ENCODE measurements at places on chromosomes 1 and 21.

GRCh38 chr21:15729346-15729673 is 472 bp upstream of the USP25 start:
- DNase-seq = no peak

DNA sequence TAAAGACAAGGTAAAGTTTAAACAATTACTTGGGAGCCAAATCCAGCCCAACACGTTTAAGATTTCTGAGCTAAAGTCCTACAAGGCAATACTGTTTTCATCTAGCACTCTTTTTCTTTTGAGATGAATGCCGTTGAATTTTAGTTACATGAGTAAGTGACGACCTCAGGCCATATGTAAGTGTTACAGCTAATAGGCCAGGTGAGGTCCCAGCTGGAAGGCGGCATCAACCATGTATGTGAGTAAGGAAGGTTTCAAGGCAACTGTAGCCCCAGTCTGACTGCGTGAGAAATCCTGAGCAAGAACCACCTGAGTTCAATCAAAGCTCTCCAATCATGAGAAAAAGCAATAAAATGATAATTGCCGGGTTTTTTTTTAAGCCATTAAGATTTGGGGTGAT is 41.5 kb upstream of the EGLN1 start:
- no peak for DNase-seq

DNA sequence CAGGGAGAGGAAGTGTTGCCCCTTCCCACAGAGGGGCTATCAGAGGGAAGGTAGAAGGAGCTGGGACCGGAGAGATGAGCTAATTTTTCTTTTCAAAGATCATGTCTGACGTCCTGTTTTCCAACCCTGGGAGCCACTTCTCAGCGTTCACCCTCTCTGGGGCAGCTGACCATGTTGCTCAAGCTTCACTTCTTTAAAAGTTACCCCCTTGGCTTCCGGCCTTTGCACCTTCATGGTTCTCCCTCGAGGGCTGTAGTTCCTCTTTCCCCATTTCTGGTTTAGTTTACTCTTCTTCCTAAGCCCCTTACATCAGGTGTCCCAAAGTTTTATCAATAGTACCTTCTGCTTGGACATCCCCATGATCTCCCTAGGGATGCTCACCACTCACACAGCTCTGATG is 23.8 kb upstream of the CSF1 start:
- no peak for DNase-seq

DNA sequence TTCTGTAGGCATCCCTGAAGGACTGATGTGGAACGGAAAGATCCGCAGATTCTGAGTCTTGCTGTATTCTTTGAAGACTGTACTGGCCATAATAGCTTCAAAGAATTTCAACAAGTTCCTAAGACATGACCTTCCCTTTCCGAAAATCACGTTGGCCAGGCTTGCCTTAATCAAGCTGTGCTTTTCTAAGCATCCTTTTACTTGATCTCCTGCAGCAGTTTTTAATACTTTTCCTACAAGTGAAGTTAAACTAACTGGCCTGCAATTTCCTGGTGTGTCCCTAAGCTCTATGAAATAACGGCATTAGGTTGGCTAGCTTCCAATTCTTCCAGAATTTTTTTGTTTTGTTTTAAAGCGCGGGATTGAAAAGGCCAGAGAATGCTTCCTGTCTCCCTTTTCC is 40.3 kb downstream of the SPAG17 start:
- DNase-seq = no peak

DNA sequence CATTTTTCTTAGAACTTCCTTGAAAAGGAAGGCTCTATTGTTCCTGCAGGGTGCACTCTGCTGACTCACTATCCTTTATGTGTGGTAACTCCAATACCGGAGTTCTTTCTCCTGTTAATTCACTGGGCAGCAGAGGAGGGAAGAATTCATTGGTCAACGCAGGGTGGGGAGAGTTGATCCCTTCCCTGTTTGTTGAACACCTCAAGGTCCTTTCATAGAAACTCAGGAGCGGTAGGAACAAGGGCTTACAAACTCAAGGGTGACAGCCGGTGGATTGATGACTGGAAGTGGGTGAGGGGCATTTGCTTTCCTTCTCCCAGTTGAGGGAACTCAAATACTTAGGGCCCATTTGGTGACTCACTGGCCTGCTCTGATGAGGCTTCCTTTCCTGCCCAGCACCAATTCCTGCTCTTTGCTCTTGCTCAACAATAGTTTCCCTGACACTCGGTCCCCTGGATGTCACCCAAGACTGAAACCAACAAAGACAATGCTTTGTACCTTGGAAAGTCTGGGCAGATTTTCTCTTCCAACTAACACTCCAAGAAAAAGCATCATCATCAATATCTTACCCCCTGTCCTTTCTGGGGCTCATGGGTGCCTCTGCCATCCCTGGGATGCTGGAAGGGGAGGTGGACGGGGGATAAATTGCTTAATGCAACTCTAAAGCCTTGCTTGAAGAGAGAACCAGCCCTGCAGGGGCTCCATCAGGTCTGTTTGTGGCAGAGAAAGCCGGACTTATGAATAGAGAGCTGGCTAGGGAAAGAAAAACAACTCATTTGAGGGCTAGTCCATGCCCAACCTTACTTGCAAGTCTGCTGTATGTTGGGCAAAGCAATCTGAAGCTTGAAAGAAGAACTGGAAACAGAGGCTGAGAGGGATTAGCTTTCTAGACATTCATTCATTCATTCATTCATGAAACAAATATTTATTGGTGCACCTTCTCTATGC is 9.3 kb downstream of the SLC26A9 start:
- no peak for DNase-seq

GRCh38 chr1:247430434-247430833 is 14.5 kb downstream of the NLRP3 start:
- no peak for DNase-seq

GRCh38 chr1:118047650-118048224 is 118.2 kb downstream of the WDR3 start:
- DNase-seq = no peak

GRCh38 chr1:91891454-91891853 is 5.5 kb upstream of the TGFBR3 start:
- DNase-seq = no peak

DNA sequence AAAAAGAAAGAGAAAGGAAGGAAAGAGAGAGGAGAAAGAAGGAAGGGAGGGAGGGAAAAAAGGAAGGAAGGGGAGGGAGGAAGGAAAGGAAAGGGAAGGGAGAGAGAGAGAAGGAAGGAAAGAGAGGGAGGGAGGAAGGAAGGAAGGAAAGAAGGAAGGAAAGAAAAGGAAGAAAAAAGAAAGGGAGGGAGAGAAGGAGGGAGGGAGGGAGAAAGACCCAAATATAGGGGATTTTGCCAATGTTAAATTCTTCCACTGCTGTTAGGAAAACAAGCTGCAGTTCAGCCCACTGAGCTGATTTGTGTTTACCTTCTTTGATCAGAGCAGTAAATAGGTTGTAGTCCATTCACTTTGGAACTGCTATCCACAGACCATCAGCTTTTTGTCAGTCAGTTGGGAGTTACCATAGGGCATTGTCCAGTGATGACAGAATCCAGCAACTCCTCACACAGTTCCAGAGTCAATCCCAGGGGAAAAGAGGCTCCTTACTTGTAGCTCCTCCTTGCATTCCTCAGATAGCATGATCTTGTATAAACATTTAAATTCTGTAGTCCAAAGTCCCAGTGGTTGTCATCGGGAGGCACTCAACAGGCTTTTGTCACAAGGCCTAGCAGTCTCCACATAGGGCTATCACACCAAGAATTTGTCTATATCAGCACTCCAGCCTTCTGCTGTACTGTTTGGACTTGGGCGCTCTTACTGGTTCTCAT is 13.5 kb upstream of the PPP1R8 start:
- DNase-seq = no peak

GRCh38 chr1:233293556-233294446 is 1.7 kb downstream of the PCNX2 start:
- no peak for DNase-seq

DNA sequence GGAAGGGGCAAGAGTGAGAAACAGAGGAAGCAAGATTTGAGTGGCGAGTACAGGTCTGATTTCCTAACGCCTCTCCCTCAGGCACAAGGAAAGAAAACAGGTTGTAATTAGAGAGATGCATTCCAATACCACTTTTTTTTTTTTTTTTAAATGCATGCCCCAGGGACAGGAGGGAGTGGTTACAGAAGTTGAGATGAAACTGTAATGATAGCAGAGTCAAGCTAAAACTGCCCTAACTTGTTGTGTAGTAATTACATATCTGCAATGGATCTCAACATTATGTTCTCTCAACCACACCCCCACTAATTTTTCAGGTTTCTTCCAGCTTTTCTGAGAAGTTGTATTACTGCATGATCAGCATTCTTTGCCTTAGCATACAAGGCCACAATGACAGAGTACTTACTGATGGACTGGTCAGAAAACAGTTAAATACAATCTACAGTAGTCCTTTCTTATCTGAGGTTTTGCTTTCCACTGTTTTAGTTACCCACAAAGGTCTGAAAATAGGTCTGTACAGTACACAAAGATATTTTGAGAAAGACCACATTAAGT is 5.5 kb downstream of the ETV3 start:
- no peak for DNase-seq

DNA sequence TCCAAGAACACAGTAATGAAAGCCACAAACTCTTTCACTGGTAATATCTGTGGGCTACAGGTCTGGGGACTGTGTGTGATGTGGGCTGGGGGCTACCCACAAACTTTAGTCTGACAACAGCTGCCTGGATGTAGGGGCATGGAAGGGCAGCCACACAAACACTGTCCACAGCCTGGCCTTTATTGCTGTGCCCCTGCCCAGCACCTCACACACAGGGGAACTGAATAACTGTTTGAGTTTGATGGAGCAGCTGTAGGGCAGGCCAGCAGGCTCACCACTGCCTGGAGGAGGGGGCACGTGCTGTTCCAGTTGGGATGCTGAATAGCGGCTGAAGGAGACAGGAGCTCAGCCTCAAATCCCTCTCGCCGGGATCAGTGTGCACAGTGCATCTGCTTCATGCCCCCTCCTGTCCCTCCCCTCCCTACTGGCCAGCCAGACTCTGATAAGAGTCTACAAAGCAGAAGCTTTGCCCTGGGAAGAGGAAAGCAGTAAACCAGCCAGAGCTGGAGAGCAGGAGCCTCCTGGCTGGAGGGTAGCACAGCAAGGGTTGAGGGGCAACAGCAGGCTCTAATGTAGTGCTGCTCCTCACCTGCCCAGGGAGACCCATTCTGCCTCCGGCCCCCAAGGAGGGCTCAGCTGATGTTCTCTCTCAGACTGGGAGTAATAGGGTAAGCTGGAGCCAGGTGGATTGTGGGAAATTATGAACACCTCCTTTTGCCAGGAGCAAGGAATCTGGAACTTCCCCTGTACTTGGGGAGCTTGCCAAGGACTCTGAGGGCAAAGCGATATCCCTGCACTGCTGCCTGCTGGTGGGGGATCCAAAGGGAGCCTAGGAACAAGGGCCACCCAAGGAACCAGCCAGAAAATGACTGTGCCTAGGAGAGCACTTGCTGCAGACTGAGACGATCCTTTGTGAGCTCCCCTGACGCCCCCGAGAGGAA is 70.2 kb upstream of the GOLT1A start:
- no peak for DNase-seq

DNA sequence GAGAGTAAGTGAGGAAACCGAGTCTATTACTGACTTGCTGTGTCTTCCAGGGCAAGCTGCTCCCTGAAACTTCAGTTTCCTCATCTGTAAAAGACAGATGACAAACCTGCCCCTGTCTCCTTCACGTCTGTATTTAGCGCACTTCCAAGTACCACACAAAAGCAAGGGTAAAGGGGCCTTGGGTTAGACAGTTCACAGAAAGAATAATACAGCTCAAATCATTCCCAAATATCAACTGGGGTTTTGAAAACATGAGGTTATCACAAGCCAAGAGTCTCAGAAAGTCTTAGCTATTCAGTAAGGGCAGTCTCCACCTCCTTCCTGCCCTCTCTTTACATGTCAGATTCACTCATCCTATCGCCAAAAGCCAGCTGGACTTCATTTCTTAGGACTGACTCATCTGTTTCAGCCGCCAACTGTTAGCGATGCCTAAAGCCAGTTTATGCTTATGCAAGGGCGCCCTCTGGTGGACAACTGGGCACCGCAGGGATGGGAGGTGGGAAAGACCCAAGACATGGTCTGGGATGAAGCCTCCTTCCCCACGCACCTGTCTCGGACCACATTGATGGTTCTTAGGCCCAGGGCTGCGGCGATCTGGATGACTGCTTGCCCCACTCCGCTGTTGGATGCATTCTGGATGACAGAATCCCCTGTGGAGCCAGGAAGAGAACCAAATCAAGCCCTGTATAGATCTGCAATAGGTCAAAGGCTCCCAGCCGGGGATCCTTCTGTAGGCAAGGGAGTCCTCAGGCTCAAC is 21.1 kb upstream of the SRSF4 start:
- DNase-seq = peak; percentile 97

DNA sequence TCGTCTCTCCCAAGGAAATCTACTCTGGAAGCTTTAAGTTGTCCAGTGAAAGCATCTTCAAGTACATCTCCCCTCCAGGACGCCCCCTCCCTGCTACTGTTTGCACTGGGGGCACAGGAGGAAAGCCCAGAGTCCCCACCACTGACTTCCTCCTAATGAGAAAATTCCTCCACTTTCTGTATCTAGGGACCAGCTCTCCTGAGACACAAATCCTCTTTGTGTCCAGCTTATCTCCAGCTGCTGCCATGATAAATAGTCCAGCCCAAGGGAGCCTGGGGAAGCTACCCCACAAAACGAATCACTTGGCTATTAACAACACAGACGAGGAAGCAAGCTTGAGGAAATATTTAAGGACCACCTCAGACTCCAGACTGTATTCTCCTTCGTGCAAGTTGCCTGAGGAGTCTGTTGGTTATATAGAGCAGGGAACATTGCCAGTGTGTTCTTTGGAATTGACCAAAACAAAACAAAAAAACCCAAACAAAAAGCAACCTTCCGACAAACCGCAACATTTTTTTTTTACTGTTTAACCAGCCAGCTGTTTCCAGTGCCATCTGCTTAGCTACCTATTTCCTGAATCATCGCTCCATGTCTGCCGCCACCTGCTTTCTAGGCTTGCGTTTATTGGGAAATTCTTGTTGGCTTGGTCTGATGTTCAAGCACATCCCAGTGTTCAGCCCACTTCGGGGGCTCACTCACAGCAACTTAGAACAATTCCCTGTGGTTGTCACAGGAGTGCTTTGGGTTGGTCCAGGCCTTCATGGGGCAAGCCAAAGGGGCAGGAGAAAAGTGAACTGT is 7.7 kb downstream of the C1orf226 start:
- no peak for DNase-seq

- no peak for DNase-seq
These were observed 3.6 kb downstream of the ABCA4 start for GRCh38 chr1:94117259-94117851.

Data from stimulated activated CD4-positive, alpha-beta T cell treated with anti-CD3 and anti-CD28 coated beads, Interleukin-4, amount 100 ng/mL, for 48 hours (primary cell).